ENCODE measurements at places on chromosomes 5 and 9.

GRCh38 chr9:133839822-133840329, 101.7 kb upstream of the SARDH start:
- peaks cover 2% of the 10 kb centered on the region for H3K36me3 ChIP-seq
- H3K27ac ChIP-seq: no peak overlapping the region
- H3K27me3 ChIP-seq: no peaks in the 10 kb centered on the region
- H3K4me1 ChIP-seq: no peaks in the 10 kb centered on the region
- DNase-seq: no peak

DNA sequence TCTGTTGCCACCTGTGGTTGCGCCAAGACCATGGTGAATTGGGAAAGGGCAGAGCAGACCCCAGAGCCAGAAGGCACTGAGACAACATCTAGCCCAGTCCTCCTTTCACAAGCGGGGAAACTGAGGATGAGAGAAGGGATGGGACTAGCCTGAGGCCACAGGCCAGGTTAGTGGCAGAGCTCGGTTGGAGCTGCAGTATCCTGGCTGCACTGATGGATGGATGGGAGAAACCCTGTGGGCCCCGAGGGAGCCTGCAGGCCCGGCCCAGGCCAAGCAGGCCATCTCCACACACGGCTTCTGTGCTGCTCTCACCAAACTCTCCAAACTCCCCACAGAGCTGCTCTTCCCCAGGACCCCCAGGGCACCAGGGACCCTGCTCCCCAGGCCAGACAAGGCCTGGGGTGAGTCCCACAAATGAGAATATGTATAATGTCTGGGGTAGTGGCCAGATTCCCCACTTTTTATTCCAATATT, 60.2 kb downstream of the TSTD2 start:
- no peaks in the 10 kb centered on the region for H3K27me3 ChIP-seq
- no peak for DNase-seq
- H3K36me3 ChIP-seq: no peaks in the 10 kb centered on the region
- peaks cover 6% of the 10 kb centered on the region for H3K4me1 ChIP-seq
- H3K4me3 ChIP-seq: no peak overlapping the region
- no peak overlapping the region for H3K27ac ChIP-seq

DNA sequence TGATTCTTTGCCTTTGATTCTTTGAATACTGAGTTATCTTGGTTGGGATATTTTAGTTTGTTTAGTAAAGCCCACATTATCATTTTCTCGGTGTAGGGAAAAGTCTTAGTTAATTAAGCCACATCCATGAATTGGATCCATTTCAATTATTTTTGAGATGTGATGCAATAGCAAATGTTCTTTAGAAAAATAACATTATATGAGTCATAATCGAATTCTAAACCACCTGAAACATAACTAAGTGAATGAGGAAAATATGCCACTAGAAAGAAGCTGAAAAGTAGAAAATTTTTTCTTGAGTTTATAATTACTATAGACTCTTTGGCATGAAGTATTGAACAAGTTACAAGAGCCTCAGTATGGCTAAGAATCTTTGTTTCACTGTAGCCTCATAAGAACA, 17.5 kb upstream of the CCDC192 start:
- no peak for DNase-seq
- no peak overlapping the region for H3K4me3 ChIP-seq
- H3K27me3 ChIP-seq: peaks cover 7% of the 10 kb centered on the region
- H3K4me1 ChIP-seq: no peaks in the 10 kb centered on the region
- H3K27ac ChIP-seq: no peak overlapping the region

GRCh38 chr5:96651948-96652753, 10.0 kb upstream of the CAST start:
- peaks cover 33% of the 10 kb centered on the region for H3K4me1 ChIP-seq
- no peak overlapping the region for H3K27ac ChIP-seq
- peaks cover 7% of the 10 kb centered on the region for H3K36me3 ChIP-seq

DNA sequence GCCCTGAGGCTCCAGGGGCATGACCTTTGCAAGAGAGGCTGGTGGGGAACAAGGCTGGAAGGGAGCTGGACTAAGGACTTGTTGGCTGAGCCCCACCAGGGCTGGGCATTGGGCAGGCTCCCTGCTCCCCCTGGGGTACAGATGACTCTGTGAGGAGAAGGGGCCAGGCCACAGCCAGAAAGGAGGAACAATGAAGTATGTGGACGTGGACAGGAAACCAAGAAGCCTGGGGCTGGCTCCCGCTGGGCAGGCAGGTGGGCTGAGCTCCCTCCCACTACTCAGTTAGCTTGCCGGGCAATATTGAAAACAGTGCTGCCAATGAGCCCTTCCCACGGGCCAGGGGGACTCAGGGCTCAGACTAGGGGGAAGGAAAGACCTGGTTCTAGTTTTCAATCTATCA, 66.1 kb upstream of the SPTLC1 start:
- H3K27me3 ChIP-seq: peaks cover 6% of the 10 kb centered on the region
- no peak for DNase-seq
- H3K27ac ChIP-seq: no peak overlapping the region
- no peak overlapping the region for H3K4me3 ChIP-seq

- no peak for DNase-seq
- peaks cover 6% of the 10 kb centered on the region for H3K27me3 ChIP-seq
- no peaks in the 10 kb centered on the region for H3K36me3 ChIP-seq
- H3K4me3 ChIP-seq: no peak overlapping the region
- H3K4me1 ChIP-seq: no peaks in the 10 kb centered on the region
These were observed 441.8 kb upstream of the SGCD start for GRCh38 chr5:155885199-155885598.

GRCh38 chr9:4097515-4097914, 202.4 kb downstream of the GLIS3 start:
- no peak for DNase-seq
- H3K4me1 ChIP-seq: no peaks in the 10 kb centered on the region
- H3K36me3 ChIP-seq: no peaks in the 10 kb centered on the region
- H3K27ac ChIP-seq: no peak overlapping the region
- no peak overlapping the region for H3K4me3 ChIP-seq

GRCh38 chr5:134492568-134492967, 32.9 kb upstream of the JADE2 start:
- H3K4me1 ChIP-seq: no peaks in the 10 kb centered on the region
- H3K27me3 ChIP-seq: no peaks in the 10 kb centered on the region
- H3K4me3 ChIP-seq: no peak overlapping the region
- H3K27ac ChIP-seq: no peak overlapping the region
- no peaks in the 10 kb centered on the region for H3K36me3 ChIP-seq
- DNase-seq: no peak

DNA sequence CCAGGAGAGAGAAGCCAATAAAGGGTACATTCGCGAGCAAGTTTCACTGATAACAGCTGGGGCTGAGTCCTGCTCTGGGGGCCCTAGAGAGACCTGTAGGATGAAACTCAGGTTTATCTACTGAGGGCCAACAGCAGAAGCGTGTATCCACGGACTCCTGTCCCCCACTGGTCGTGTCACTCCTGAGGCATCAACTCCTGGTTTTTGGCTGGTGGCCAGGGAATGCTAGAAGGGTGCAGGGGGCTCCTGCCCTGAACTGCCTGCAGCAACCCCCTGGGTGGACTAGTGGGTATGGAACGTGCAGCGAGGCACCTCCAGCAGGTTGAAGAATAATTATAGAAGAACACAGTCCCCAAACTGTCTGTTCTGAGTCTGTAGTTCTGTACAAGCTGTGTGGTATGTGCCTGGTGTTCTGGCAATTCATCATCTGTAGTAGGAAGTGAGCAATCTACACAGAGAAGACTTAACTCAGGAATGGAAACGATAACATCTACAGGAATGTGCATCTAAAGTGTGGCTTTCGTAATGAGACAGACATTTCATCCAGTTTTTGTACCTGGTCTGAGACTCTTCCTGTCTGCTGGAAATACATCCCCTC, 64.5 kb upstream of the GNA14 start:
- H3K27ac ChIP-seq: no peak overlapping the region
- DNase-seq: no peak
- H3K27me3 ChIP-seq: peaks cover 15% of the 10 kb centered on the region

DNA sequence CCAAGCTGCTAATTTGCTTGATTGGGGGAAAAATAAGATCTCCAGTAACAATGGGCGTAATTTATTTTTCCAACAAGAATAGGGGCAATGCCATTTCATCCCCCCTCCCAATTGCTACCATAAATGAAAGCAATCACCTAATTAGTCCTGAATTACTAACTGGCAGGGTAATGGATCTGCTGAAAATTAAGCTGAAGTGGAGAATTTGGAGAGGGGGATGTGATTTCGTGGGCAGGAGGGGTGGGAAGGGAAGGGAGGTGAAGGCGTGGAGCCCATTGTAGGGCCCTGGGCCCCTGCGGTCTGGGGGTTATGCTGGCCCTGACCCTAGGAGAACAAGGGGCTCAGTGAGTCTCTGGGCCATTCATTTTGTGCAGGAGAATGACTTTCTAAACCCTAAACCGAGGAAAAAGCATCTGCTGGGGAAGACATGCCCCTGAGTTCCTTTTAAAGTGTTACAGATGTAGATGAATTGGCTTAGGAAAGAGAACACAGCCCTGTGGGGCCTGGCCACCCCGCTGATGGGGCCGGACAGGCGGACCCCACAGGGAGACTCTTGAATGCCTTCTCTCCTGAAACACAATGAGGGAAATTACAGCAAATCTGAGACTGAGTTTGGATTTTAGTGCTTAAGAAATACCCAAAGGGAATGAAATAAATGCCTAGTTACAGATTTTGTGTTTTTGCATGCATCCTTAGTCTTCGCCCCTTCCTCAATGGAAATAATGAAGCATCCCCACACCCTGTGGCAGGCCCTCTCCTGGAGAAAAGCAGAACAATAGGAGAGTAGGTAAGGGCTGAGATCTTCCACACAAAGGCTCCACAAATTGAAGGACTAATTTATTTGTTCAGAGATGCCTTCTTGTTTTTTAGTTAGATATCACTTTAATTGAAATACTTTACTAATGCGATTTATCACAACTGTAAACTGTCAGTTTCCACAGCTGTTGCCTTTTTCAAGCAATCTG, 143.2 kb downstream of the PSAT1 start:
- H3K36me3 ChIP-seq: peaks cover 2% of the 10 kb centered on the region
- H3K4me3 ChIP-seq: no peak overlapping the region
- no peaks in the 10 kb centered on the region for H3K4me1 ChIP-seq
- no peak overlapping the region for H3K27ac ChIP-seq
- DNase-seq: no peak

DNA sequence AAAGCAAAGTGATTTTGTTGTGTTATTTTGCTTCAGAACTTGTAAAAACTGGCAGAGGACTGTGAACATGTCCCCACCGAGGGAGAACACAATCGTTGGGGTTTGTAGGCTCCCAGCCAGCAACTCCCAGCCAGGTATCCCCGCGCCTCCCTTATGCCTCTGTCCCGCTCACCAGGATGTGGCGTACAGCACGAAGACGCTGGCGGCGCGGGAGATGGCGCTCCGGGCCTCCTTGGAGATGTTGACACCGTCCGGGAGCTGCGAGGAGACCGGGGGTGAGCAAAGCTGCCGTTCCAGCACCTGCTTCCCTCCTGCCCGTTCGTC, 630 bp downstream of the POLE3 start:
- H3K27ac ChIP-seq: peak overlapping the region; percentile 96
- H3K4me1 ChIP-seq: peaks cover 35% of the 10 kb centered on the region
- H3K27me3 ChIP-seq: no peaks in the 10 kb centered on the region
- H3K4me3 ChIP-seq: peak overlapping the region; percentile 99

- no peak for DNase-seq
- H3K27ac ChIP-seq: no peak overlapping the region
- no peak overlapping the region for H3K4me3 ChIP-seq
- H3K27me3 ChIP-seq: no peaks in the 10 kb centered on the region
- no peaks in the 10 kb centered on the region for H3K36me3 ChIP-seq
These were observed 87.3 kb downstream of the INVS start for GRCh38 chr9:100186356-100186755.

GRCh38 chr5:5154733-5155132, 14.6 kb downstream of the ADAMTS16 start:
- no peak overlapping the region for H3K27ac ChIP-seq
- DNase-seq: no peak
- H3K4me1 ChIP-seq: no peaks in the 10 kb centered on the region
- no peaks in the 10 kb centered on the region for H3K36me3 ChIP-seq
- H3K4me3 ChIP-seq: no peak overlapping the region

DNA sequence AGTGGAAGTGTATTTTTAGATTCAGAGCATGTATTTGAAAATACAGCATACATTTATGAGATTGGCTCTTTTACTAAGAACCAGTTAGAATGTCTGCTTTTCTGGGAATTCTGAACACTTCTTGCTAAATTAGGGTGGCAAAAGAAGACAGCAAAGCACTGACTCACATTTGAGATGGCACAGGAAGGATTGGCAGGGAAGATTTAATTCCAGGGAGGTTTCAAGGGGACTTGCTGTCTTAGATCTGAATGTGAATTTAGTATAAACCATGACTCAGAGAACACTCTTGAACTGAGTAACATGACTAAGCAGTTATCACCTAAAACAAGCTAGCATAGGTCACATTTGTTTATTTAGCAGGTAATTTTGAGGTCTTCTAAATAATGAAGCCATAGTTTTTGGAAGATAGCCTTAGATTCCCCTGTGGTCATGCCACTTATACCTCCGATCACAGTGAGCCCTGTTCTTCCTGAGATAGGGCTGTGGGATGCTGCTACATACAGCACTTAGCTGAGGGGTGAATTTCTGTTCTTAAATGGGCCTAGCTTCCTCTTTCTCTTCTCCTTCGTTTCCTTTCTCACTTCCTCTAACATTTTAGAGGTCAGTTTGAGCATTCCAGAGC, 173.8 kb downstream of the PCSK1 start:
- H3K27ac ChIP-seq: no peak overlapping the region
- no peaks in the 10 kb centered on the region for H3K4me1 ChIP-seq
- no peak for DNase-seq
- H3K4me3 ChIP-seq: no peak overlapping the region
- no peaks in the 10 kb centered on the region for H3K27me3 ChIP-seq
- no peaks in the 10 kb centered on the region for H3K36me3 ChIP-seq

DNA sequence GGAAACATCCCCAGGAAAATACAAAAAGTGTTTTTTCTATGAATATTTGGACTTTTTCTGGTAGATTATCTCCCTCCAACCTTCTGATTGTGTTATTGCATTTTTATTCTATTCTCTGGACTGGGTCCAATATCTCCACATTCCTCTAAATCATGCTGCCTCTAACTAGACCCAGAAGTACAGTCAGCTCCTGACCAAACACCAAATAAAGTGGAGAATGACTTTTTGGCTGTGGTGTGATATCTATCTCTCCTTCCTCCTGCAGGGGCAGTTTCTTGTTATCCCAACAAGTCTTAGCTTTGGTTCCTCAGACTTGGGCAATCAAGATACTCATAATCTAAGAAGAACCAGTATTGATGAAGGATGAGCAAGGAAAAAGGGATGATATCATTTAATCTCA, 3.2 kb upstream of the RAI14 start:
- no peak overlapping the region for H3K27ac ChIP-seq
- H3K27me3 ChIP-seq: peaks cover 36% of the 10 kb centered on the region
- peaks cover 23% of the 10 kb centered on the region for H3K4me1 ChIP-seq
- H3K4me3 ChIP-seq: no peak overlapping the region

GRCh38 chr5:1053391-1054017, 44.9 kb downstream of the NKD2 start:
- no peak for DNase-seq
- no peaks in the 10 kb centered on the region for H3K27me3 ChIP-seq
- H3K4me1 ChIP-seq: no peaks in the 10 kb centered on the region
- no peak overlapping the region for H3K27ac ChIP-seq
- peaks cover 2% of the 10 kb centered on the region for H3K36me3 ChIP-seq

GRCh38 chr9:97386733-97387503, 25.0 kb upstream of the TDRD7 start:
- H3K36me3 ChIP-seq: peaks cover 10% of the 10 kb centered on the region
- H3K4me3 ChIP-seq: no peak overlapping the region
- H3K4me1 ChIP-seq: peaks cover 21% of the 10 kb centered on the region
- H3K27me3 ChIP-seq: peaks cover 24% of the 10 kb centered on the region
- DNase-seq: peak; percentile 42

- H3K27ac ChIP-seq: no peak overlapping the region
- H3K36me3 ChIP-seq: no peaks in the 10 kb centered on the region
- no peaks in the 10 kb centered on the region for H3K4me1 ChIP-seq
- no peak for DNase-seq
- H3K27me3 ChIP-seq: peaks cover 17% of the 10 kb centered on the region
These were observed 2.0 kb downstream of the SPINK7 start for GRCh38 chr5:148314187-148314586.
